Pancreas (tissue), 10 donors: ENCODE measurements at places on chromosomes 2 and 18. TPM values are rescaled to one million over a fixed set of nuclear protein-coding genes. Genes with fewer than 3 reads are reported as not detected.

The LOXHD1 gene
- not detected for total RNA-seq

- DNase-seq: peak; percentile 57
- peak within 1 kb of the TSS; percentile 75 for H3K27ac ChIP-seq
- peak within 1 kb of the TSS; percentile 86 for H3K4me3 ChIP-seq
- peaks cover 11% of the 10 kb centered on the region for H3K4me1 ChIP-seq
Observed at GRCh38 chr2:96869822-96870625, at the start of gene SEMA4C. Gene SEMA4C, minus strand, starts transcription at chr2:96870080. Its CDS starts 2,194 bp downstream, at chr2:96867886.

- H3K27ac ChIP-seq: peak overlapping the region; percentile 95
- peak overlapping the region; percentile 82 for H3K4me3 ChIP-seq
- peaks cover 6% of the 10 kb centered on the region for H3K4me1 ChIP-seq
- H3K27me3 ChIP-seq: no peaks in the 10 kb centered on the region
- no peaks in the 10 kb centered on the region for H3K36me3 ChIP-seq
Observed at GRCh38 chr2:138500592-138501424, 762 bp upstream of the SPOPL start.

DNA sequence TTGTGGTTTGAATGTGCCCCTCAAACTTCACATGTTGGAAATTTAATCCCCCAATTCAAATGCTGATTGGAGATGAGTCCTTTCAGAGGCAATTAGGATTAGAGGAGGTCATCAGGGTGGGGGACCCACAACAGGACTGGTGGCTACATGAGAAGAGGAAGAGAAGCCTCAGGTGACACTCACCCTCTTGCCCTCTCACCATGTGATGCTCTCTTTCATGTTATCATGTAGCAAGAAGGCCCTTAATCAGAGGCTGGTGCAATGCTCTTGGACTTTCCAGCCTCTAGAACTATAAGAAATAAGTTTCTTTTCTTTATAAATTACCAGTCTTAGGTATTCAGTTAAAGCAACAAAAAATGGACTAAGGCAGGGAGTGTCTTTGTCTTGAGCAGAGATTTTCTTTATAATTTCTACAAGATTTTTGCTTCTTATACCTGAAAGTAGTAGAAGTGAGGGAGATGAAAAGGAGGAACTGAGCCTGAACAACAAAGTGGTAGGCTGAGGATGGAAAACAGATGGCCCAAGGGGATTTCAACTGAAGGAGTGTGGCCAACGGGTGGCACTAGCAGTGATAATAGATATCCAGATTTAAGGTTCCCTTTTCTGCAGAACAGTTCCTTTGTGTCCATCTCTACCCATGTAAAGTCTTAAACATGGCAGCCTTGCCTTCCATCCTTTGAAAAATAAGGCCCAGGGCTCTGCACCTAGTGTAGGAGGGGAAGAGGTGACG, 49.2 kb upstream of the TGIF1 start:
- H3K4me1 ChIP-seq: no peaks in the 10 kb centered on the region
- no peak overlapping the region for H3K4me3 ChIP-seq
- no peak for DNase-seq
- no peak overlapping the region for H3K27ac ChIP-seq

GRCh38 chr2:240946654-240947053, 40.5 kb downstream of the CROCC2 start:
- no peak overlapping the region for H3K27ac ChIP-seq
- peak; percentile 14 for DNase-seq
- H3K36me3 ChIP-seq: no peaks in the 10 kb centered on the region
- no peak overlapping the region for H3K4me3 ChIP-seq

DNA sequence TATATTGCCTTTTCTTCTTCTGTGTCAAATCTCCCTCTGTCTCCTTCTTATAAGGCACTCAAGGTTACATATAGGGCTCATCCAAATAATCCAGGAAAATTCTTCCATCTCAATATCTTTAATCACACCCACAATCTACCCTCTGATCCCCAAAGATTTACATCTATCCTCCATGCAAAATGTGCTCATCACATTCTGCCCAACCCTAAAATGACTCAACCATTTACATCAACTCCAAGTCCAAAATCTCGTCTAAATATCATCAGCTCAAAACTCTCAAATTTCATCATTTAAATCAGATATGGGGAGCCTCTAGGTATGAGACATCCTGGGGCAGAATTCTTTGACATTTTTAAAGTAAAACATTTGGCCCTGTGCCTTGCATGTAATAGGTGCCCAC, 1349.8 kb downstream of the SUCLG1 start:
- no peaks in the 10 kb centered on the region for H3K4me1 ChIP-seq
- H3K27me3 ChIP-seq: no peaks in the 10 kb centered on the region

DNA sequence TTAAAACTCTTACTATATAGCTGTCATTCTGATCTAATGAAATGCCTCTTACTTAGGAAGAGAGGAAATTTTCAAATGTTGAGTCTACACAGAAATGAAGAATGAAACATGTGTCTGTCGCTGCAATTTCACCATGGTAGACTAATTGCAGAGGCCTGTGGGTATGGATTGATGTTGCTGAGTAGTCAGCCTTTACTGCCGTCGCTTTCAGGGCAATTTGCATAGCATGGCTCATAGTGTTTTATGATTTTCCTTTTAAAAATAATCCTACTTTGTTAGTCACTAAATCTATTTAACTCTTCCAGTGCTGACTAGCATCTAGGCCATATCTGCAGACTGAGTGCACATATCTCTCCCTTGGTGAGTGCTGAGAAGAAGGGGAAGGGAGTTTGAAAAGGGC, 819.2 kb downstream of the SATB2 start:
- DNase-seq: no peak
- H3K27me3 ChIP-seq: no peaks in the 10 kb centered on the region
- no peak overlapping the region for H3K4me3 ChIP-seq
- H3K36me3 ChIP-seq: no peaks in the 10 kb centered on the region
- no peaks in the 10 kb centered on the region for H3K4me1 ChIP-seq
- H3K27ac ChIP-seq: no peak overlapping the region
